ENCODE measurements at places on chromosomes 6 and 20. TPM values are rescaled to one million over a fixed set of nuclear protein-coding genes. Genes with fewer than 3 reads are reported as not detected.

The LHFPL5 gene
- total RNA-seq, result not detected

The FAM162B gene
- 13.2 TPM for total RNA-seq

The MPC1 gene
- total RNA-seq, result 51.2 TPM

The DYNLT2 gene
- 1.2 TPM for total RNA-seq

The PRRT1 gene
- total RNA-seq, result 1.4 TPM

The SCRT2 gene
- total RNA-seq, result not detected

GRCh38 chr20:49700411-49701185 is 13.1 kb downstream of the B4GALT5 start:
- H3K36me3 ChIP-seq, result no peaks in the 10 kb centered on the region
- H3K27me3 ChIP-seq, result no peaks in the 10 kb centered on the region
- H3K27ac ChIP-seq, result no peak overlapping the region
- DNase-seq, result no peak
- peaks cover 74% of the 10 kb centered on the region for H3K4me1 ChIP-seq

GRCh38 chr20:46901638-46902037 is 7.0 kb downstream of the EYA2 start:
- no peak overlapping the region for H3K4me3 ChIP-seq
- DNase-seq, result no peak
- no peak overlapping the region for H3K27ac ChIP-seq
- H3K27me3 ChIP-seq, result peaks cover 33% of the 10 kb centered on the region
- no peaks in the 10 kb centered on the region for H3K4me1 ChIP-seq
- no peaks in the 10 kb centered on the region for H3K36me3 ChIP-seq

- peaks cover 55% of the 10 kb centered on the region for H3K4me1 ChIP-seq
- H3K4me3 ChIP-seq, result peak overlapping the region; percentile 86
- peaks cover 28% of the 10 kb centered on the region for H3K36me3 ChIP-seq
- H3K27ac ChIP-seq, result peak overlapping the region; percentile 92
- H3K27me3 ChIP-seq, result no peaks in the 10 kb centered on the region
Observed at GRCh38 chr6:31736768-31737314, 511 bp upstream of the CLIC1 start.

DNA sequence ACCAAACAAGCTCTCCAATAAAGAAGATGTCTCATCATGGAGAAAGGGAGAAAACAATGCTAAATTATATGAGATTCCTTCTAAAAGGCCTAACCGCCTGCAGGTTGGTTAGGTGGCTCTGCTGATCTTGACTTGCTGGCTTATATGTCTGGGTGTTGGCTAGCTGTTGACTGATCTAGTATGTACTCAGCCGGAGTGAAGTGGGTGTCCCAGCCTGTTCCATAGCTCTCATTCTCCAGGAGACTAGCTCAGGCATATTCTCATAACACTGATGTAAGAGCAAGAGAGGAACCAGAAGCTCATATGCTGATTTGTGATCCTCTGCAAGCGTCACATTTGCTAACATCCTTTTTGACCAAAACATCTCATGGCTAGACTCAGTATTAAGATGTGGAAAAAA is 473.0 kb downstream of the BMP2 start:
- no peak overlapping the region for H3K27ac ChIP-seq
- no peak overlapping the region for H3K4me3 ChIP-seq
- DNase-seq, result no peak
- no peaks in the 10 kb centered on the region for H3K36me3 ChIP-seq
- H3K27me3 ChIP-seq, result no peaks in the 10 kb centered on the region
- H3K4me1 ChIP-seq, result no peaks in the 10 kb centered on the region

- H3K36me3 ChIP-seq, result peaks cover under 1% of the 10 kb centered on the region
- DNase-seq, result no peak
- H3K27me3 ChIP-seq, result no peaks in the 10 kb centered on the region
- H3K4me3 ChIP-seq, result no peak overlapping the region
- peaks cover 31% of the 10 kb centered on the region for H3K4me1 ChIP-seq
Observed at GRCh38 chr6:161226009-161226964, 47.6 kb downstream of the AGPAT4 start.

GRCh38 chr6:163712981-163713380 is 298.5 kb downstream of the QKI start:
- no peaks in the 10 kb centered on the region for H3K36me3 ChIP-seq
- no peaks in the 10 kb centered on the region for H3K27me3 ChIP-seq
- DNase-seq, result no peak
- H3K4me1 ChIP-seq, result peaks cover 49% of the 10 kb centered on the region
- peak overlapping the region; percentile 63 for H3K27ac ChIP-seq
- no peak overlapping the region for H3K4me3 ChIP-seq

- no peaks in the 10 kb centered on the region for H3K36me3 ChIP-seq
- no peak overlapping the region for H3K4me3 ChIP-seq
- no peaks in the 10 kb centered on the region for H3K27me3 ChIP-seq
- no peak for DNase-seq
- H3K27ac ChIP-seq, result no peak overlapping the region
Observed at GRCh38 chr20:51265361-51265760, 242.5 kb upstream of the KCNG1 start.

DNA sequence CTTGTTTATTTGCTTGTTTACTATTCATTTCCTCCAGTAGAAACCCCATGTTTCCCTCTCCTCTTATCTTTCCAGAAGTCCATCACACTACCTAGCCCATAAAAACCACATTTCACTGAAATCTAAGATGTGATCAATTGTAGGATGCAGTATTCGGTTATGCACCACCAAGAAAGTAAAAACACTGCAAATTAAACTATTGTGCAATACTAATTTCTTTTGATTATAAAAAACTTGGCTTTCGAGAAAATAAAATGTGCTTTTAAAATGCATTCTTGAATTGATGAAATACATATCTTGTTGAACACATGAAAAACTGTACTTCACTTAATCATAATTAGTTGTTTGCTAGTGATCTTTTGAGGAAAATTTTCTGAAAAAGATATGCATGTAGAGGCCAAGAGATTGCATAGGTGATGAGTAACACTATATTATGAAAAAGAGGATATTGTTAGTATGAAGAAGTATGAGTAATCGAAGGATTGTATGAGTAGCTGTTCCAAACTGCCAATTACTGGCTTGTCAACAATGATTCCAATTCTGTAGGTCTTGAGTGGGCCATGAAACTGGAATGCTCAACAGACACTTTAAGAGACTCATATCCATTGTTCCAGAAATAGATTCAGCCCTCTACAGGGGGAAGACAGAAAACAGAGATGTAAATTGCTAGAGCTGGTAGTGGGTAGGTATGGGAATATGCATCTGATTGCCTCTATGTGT is 79.7 kb downstream of the RNF217 start:
- DNase-seq, result no peak
- H3K36me3 ChIP-seq, result peaks cover 20% of the 10 kb centered on the region
- H3K27ac ChIP-seq, result no peak overlapping the region
- H3K27me3 ChIP-seq, result no peaks in the 10 kb centered on the region

- no peak overlapping the region for H3K4me3 ChIP-seq
- no peak overlapping the region for H3K27ac ChIP-seq
- DNase-seq, result no peak
- no peaks in the 10 kb centered on the region for H3K27me3 ChIP-seq
Observed at GRCh38 chr6:19320111-19320581, 517.0 kb upstream of the ID4 start.

- H3K36me3 ChIP-seq, result no peaks in the 10 kb centered on the region
- no peak overlapping the region for H3K4me3 ChIP-seq
- no peak overlapping the region for H3K27ac ChIP-seq
- no peak for DNase-seq
- no peaks in the 10 kb centered on the region for H3K4me1 ChIP-seq
Observed at GRCh38 chr6:18712595-18712994, 325.4 kb downstream of the RNF144B start.

DNA sequence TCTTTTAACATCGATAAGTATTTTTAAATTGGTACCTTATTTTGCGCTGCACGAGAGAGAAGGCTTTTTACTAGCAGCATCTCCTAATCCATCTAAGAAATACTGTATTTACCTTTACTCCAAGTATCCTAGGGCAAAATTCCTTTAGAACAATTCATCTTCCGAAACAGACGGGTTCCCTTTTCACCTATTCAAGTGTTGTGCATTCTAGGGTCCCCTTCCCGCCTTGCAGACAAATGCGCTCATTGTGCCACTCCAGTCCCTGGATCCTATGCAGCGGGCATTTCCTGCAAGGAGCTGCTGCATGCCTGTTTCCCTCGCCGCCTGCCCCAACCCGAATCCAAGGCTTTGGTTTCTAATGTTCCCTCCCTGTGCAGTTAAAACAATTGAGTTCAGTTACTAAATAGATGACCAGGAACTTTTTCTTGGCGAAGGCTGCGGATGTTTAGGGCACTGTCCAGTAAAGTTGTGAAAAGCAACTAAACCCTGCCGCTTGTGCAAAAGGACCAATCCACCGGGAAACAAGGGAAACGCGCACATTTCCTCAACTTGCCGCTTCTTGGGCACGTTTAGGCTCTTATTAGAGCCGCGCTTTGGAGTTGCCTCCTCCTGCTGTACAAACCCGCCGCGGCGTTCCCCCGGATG is 556 bp upstream of the SCAF8 start:
- H3K4me3 ChIP-seq, result peak overlapping the region; percentile 99
- no peaks in the 10 kb centered on the region for H3K36me3 ChIP-seq
- H3K27ac ChIP-seq, result peak overlapping the region; percentile 100

DNA sequence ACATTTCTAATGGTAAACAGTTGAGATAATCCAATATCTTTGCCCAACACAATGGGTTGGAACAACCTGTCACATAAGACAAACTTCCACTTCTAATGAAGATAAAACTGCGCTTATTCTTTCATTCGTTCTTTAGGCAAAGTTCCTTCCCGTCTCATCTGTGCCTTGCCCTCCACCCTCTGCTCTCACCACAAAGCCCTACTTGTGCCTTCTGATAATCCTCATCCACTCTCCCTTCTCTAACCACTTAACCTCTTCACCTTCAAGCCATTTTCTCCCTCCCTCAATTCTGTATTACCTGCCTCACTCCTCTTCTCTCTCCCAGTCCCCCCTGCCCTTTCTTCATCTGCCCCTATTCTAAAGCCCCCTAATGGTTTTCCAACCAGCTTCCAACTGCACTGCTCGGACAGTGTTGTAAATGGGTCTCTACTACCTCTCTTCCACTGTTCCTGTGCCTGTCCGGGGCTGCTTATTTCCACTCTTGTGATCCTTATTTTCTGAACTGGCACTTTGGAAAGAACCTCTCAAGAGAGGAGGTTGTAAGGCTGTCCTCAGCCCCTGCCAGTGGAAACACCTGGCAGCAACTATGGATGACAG is 62.9 kb upstream of the MYB start:
- no peaks in the 10 kb centered on the region for H3K4me1 ChIP-seq
- no peaks in the 10 kb centered on the region for H3K27me3 ChIP-seq
- H3K4me3 ChIP-seq, result no peak overlapping the region
- no peak overlapping the region for H3K27ac ChIP-seq
- H3K36me3 ChIP-seq, result no peaks in the 10 kb centered on the region

GRCh38 chr20:51698252-51698651 is 69.9 kb downstream of the ATP9A start:
- H3K4me3 ChIP-seq, result no peak overlapping the region
- no peak for DNase-seq
- H3K27me3 ChIP-seq, result no peaks in the 10 kb centered on the region
- peaks cover 5% of the 10 kb centered on the region for H3K4me1 ChIP-seq
- no peak overlapping the region for H3K27ac ChIP-seq

DNA sequence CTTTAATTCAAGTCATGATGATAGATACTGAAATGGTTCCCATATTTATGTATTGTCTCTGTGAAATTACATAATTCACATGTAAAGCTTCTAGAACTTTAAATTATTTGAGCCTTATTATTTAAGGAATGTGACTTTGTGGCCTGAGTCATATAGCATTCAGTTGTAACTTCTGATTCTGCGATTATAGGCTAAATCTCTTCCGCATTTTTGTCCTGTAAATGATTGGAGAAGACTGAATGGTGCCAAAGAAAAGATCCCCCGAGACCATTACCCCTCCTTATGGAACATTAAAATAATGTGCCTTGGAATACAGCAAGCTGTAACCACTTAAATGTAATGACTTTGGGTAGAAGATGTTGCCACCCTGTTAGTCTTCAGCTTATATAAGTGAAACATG is 63.3 kb upstream of the MAP7 start:
- peaks cover 10% of the 10 kb centered on the region for H3K36me3 ChIP-seq
- DNase-seq, result no peak
- H3K4me3 ChIP-seq, result no peak overlapping the region
- H3K4me1 ChIP-seq, result peaks cover 22% of the 10 kb centered on the region

DNA sequence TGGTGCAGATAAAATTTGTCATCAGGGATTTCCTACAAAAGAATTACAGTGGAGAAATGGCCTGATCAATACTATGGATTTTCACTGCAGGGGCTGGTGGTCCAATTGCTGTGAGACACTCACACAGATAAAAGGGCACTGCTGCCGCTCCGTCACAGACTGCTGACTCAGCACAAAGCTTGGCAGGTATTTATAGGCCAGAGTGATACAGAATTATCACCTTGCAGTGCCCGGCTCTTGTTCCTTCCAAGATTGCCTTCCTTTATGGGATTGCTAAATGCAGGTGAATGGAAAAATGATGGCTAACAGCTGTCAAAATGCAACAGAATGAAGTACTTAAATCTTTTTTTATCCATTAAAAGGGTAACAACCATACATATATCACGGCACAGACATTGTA is 247.8 kb upstream of the ZFP64 start:
- H3K27ac ChIP-seq, result no peak overlapping the region
- H3K4me3 ChIP-seq, result no peak overlapping the region
- no peaks in the 10 kb centered on the region for H3K36me3 ChIP-seq
- no peaks in the 10 kb centered on the region for H3K27me3 ChIP-seq
- no peaks in the 10 kb centered on the region for H3K4me1 ChIP-seq
- DNase-seq, result no peak

- no peaks in the 10 kb centered on the region for H3K36me3 ChIP-seq
- no peaks in the 10 kb centered on the region for H3K4me1 ChIP-seq
- no peak for DNase-seq
- H3K4me3 ChIP-seq, result no peak overlapping the region
Observed at GRCh38 chr20:1866834-1867233, 28.4 kb upstream of the SIRPA start.

DNA sequence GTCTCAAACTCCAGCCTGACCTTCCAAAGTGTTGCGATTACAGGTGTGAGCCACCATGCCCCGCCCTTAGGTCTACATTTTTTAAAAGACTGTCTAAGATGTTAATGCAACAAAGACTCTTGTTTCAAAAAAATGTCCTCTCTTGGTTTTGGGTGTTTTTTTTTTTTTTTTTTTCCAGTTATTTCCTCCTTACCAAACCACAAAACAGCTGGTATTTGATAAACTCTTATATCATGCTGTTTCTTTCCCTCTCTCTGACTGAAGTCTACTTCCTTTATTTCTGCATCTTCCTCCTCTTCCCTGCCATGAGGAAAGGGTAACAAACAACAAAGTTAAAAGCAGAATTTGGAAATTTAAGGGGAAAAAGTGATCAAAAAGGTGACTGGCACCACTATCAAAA is 21.2 kb downstream of the STK38 start:
- H3K36me3 ChIP-seq, result peaks cover 44% of the 10 kb centered on the region
- DNase-seq, result no peak
- no peaks in the 10 kb centered on the region for H3K4me1 ChIP-seq
- H3K27me3 ChIP-seq, result no peaks in the 10 kb centered on the region
- no peak overlapping the region for H3K27ac ChIP-seq

GRCh38 chr6:163389354-163389753 is 25.2 kb upstream of the QKI start:
- no peaks in the 10 kb centered on the region for H3K36me3 ChIP-seq
- no peak for DNase-seq
- H3K27ac ChIP-seq, result no peak overlapping the region
